ENCODE measurements at places on chromosomes 16 and 17. TPM values are rescaled to one million over a fixed set of nuclear protein-coding genes. Genes with fewer than 3 reads are reported as not detected.

DNA sequence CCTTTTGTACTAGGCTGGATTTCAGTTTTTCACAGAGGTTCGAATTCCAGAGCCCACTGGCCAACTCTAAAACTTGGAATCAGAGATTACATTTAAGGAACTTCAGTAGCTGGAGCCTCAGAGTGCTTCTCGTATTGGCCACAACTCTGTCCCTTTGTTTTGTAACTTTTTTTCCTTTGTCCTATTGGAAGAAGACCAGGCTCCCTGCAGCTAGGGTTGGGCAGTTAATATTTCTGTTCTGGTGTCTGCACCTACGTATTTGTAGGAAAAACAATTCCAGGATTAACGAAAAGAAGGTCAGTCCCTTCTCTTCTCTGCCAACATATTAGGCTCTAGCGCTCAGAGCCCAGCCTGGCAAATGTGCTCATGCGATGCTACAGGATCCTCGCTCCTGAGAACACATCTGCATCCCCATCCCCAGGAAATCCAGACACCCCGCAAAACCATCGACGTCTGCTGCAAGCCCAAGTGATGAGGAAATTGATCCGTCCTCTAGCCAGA is 1.9 kb downstream of the CDH11 start:
- no peak for DNase-seq
- peaks cover 8% of the 10 kb centered on the region for H3K4me1 ChIP-seq
- H3K27ac ChIP-seq, result peak overlapping the region; percentile 71
- peak overlapping the region; percentile 47 for H3K4me3 ChIP-seq
- H3K27me3 ChIP-seq, result peaks cover 40% of the 10 kb centered on the region

The RHOT2 gene
- total RNA-seq, result 112 TPM

- no peaks in the 10 kb centered on the region for H3K27me3 ChIP-seq
- no peaks in the 10 kb centered on the region for H3K36me3 ChIP-seq
- no peak overlapping the region for H3K4me3 ChIP-seq
- peak; percentile 29 for DNase-seq
- H3K27ac ChIP-seq, result no peak overlapping the region
- H3K4me1 ChIP-seq, result no peaks in the 10 kb centered on the region
Observed at GRCh38 chr16:56911771-56912571, 20.0 kb upstream of the HERPUD1 start.

The TMEM132E gene
- total RNA-seq, result 0.11 TPM

The ASPA gene
- total RNA-seq, result 0.59 TPM

DNA sequence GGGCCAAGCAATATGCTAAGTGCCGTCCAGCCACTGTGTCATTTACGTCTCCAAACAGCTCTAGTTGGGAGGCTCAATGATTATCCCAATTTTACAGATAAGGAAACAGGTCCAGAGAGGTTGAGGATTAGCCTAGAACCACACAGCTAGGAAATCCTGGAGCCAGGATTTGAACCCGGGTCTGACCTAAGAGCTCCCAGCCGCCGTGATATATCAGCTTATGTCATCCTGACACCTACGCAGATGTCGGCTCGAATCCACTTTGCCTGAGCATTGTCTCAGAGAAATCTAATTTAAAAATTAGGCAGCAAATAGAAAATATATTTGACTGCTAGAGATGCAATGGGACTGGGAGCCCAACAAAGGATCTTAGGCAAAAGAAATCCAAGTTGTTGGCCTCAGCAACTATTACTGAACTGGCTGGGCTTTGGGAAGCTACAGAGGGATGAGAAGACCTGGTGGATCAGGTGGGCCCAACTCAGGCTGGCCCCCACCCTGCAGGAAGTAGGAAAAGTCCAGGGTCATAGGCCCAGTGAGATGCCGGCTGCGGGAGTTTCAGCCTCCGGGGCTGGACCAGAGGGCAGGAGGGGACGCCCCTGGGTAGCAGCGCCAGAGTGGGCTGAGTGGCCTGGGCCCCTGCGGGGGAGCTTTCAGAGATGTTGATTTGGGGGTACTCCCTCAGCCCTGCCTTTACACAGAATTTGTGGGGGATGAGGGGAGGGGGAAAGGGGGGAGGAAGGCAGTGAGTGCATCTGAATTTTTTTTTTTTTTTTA is 35.1 kb upstream of the IL21R start:
- H3K27me3 ChIP-seq, result no peaks in the 10 kb centered on the region
- H3K27ac ChIP-seq, result peak overlapping the region; percentile 71
- H3K4me1 ChIP-seq, result peaks cover 18% of the 10 kb centered on the region
- DNase-seq, result no peak

DNA sequence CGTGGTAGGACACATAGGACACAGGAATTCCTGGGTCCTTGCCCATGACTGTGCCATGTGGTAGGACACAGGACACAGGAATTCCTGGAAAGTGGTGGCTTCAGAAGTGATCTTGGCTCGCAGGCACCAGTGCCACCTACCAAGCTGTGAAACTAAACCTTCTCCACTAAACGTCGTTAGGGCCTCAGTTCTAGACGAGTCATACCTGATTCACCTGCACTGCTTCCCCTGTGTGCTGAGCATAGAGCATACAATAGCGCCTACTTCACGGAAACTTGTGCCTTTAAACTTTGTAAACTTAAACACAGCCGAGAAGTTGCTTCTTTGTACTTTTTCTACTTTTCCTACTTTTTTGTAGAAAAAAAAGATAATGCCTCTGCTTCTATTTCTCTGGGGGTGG is 4.8 kb downstream of the SOX8 start:
- no peaks in the 10 kb centered on the region for H3K4me1 ChIP-seq
- H3K4me3 ChIP-seq, result no peak overlapping the region
- H3K27ac ChIP-seq, result no peak overlapping the region
- H3K27me3 ChIP-seq, result peaks cover 21% of the 10 kb centered on the region
- H3K36me3 ChIP-seq, result no peaks in the 10 kb centered on the region

The CA7 gene
- 120 TPM for total RNA-seq

The RUNDC1 gene
- total RNA-seq, result 18.7 TPM

- no peaks in the 10 kb centered on the region for H3K27me3 ChIP-seq
- H3K4me3 ChIP-seq, result no peak overlapping the region
- H3K36me3 ChIP-seq, result no peaks in the 10 kb centered on the region
- DNase-seq, result no peak
Observed at GRCh38 chr17:69605571-69605970, 191.1 kb downstream of the MAP2K6 start.

- H3K4me3 ChIP-seq, result no peak overlapping the region
- H3K27me3 ChIP-seq, result no peaks in the 10 kb centered on the region
- DNase-seq, result peak; percentile 71
- no peak overlapping the region for H3K27ac ChIP-seq
Observed at GRCh38 chr17:44137891-44138709, 3.6 kb upstream of the HROB start.

DNA sequence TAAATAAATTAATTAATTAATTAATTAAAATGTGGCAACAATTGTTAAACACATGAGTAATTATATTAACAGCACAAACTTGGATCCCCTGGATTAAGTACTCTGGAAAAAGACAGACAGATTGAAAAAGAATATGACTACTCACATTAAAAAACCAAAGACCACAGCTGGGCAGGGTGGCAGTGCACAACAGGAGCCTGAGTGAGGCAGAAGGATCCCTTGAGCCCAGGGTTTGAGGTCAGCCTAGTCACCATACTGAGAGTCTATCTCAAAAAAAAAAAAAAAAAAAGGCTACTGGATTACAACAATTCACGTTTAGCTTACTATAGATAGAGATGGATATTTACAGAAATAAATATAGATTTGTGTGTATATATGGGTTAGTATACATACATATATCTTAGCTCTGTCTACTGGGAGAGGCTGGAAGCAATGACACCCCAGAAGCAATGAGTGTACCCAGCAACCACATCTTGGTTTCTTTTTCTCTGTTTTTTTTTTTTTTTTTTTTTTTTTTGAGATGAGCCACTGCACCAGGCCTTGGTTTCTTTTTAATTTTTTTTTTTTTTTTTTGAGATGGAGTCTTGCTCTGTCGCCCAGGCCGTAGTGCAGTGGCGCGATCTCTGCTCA is 10.6 kb upstream of the SUZ12 start:
- no peak for DNase-seq
- H3K4me3 ChIP-seq, result no peak overlapping the region
- no peaks in the 10 kb centered on the region for H3K4me1 ChIP-seq
- H3K27me3 ChIP-seq, result no peaks in the 10 kb centered on the region
- no peaks in the 10 kb centered on the region for H3K36me3 ChIP-seq
- no peak overlapping the region for H3K27ac ChIP-seq

The FZD2 gene
- total RNA-seq, result 0.67 TPM

- H3K27me3 ChIP-seq, result no peaks in the 10 kb centered on the region
- H3K36me3 ChIP-seq, result no peaks in the 10 kb centered on the region
- peaks cover 32% of the 10 kb centered on the region for H3K4me1 ChIP-seq
Observed at GRCh38 chr16:330741-331140, 21.8 kb downstream of the AXIN1 start.

GRCh38 chr17:2188971-2189630 is 114.5 kb downstream of the SMG6 start:
- no peak overlapping the region for H3K4me3 ChIP-seq
- no peaks in the 10 kb centered on the region for H3K4me1 ChIP-seq
- no peaks in the 10 kb centered on the region for H3K27me3 ChIP-seq
- DNase-seq, result no peak

DNA sequence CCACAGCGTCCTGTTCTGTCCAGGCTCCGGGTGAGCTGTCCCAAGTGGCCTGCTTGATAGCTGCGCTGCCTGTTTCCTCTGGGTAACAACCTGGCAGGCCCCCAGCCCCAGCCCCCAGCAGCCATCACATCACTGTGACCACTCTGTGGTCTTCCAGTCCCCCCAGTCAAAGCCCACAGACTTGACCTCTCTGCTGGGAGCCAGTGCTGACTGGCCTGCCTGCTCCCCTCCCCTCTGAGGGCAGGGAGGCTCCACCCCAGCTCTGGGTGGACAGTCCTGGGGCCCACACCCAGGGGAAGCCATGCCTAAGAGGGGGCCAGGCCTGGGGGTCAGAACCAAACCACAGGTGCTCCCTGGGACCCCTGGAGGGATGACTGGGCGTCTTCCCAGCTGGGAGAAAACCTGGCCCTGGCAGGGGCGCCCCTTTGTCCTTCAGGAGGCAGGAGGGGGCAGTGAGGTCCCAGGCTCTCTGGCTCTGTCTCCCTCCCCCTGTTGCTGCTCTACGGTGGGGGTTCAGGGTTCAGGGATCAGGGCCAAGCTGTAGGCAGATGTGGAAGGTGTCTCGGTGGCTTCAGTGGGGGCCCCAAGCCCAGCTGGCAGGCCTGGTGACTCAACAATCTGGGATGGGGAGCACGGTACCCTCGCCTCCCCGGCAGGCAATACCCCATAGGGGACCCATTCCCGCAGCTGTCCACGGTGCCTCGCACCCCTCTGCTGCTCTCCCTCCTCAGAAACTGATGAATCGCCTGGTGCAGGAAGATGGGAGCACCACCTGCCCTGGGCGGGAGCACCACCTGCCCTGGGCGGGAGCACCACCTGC is 1.8 kb upstream of the SLC16A3 start:
- DNase-seq, result no peak
- peaks cover under 1% of the 10 kb centered on the region for H3K4me1 ChIP-seq
- H3K27me3 ChIP-seq, result no peaks in the 10 kb centered on the region
- peak overlapping the region; percentile 98 for H3K27ac ChIP-seq

- no peaks in the 10 kb centered on the region for H3K4me1 ChIP-seq
- no peak overlapping the region for H3K4me3 ChIP-seq
- H3K27me3 ChIP-seq, result peaks cover 26% of the 10 kb centered on the region
- H3K27ac ChIP-seq, result no peak overlapping the region
Observed at GRCh38 chr16:88381820-88382451, 823 bp upstream of the ZNF469 start.

- no peak overlapping the region for H3K4me3 ChIP-seq
- H3K36me3 ChIP-seq, result no peaks in the 10 kb centered on the region
- H3K27me3 ChIP-seq, result no peaks in the 10 kb centered on the region
Observed at GRCh38 chr17:50331085-50331791, 14.7 kb upstream of the XYLT2 start.

The C1QTNF8 gene
- total RNA-seq, result not detected

GRCh38 chr16:529012-529575 is 1.6 kb downstream of the CAPN15 start:
- peak overlapping the region; percentile 74 for H3K27ac ChIP-seq
- no peak for DNase-seq
- H3K4me3 ChIP-seq, result peak overlapping the region; percentile 84
- no peaks in the 10 kb centered on the region for H3K36me3 ChIP-seq

GRCh38 chr17:80270836-80271235 is 10.2 kb downstream of the RNF213 start:
- H3K36me3 ChIP-seq, result peaks cover 7% of the 10 kb centered on the region
- H3K27ac ChIP-seq, result no peak overlapping the region
- H3K4me3 ChIP-seq, result no peak overlapping the region
- no peaks in the 10 kb centered on the region for H3K4me1 ChIP-seq

The RNFT1 gene
- total RNA-seq, result 25.6 TPM

The CLEC16A gene
- total RNA-seq, result 29.6 TPM

DNA sequence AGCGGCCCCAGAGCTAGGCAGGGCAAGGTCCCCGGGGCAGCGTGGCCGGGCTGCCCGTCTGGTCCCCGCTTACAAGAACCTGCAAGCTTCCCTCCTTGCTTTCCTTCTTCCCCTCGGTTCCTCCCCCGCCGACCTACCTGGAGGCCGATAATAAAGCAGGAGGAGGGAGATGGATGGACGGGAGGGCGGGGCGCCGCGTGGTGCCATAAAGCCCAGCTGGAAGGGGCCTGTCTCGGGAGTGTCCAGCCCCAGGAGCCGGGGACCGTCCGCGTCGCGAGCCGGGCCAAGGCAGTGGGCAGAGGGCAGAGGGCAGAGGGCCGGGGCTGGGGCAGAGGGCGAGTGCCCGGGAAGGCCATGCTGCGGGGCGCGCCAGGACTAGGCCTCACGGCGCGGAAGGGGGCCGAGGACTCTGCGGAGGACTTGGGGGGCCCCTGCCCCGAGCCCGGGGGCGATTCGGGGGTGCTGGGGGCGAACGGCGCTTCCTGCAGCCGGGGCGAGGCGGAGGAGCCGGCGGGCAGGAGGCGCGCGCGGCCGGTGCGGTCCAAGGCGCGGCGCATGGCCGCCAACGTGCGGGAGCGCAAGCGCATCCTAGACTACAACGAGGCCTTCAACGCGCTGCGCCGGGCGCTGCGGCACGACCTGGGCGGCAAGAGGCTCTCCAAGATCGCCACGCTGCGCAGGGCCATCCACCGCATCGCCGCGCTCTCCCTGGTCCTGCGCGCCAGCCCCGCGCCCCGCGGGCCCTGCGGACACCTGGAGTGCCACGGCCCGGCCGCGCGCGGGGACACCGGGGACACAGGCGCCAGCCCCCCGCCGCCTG is at the start of gene BHLHA9:
Gene BHLHA9 (plus strand): TSS at position 235 of the 820 bp plus-strand sequence. CDS start 120 bp downstream, at position 355.
- DNase-seq, result peak; percentile 50
- H3K4me1 ChIP-seq, result peaks cover 6% of the 10 kb centered on the region
- peaks cover 40% of the 10 kb centered on the region for H3K27me3 ChIP-seq
- no peaks in the 10 kb centered on the region for H3K36me3 ChIP-seq

The LPO gene
- total RNA-seq, result not detected

GRCh38 chr17:39740357-39741111 is 2.8 kb downstream of the GRB7 start:
- H3K27ac ChIP-seq, result peak overlapping the region; percentile 87
- no peaks in the 10 kb centered on the region for H3K36me3 ChIP-seq
- H3K4me3 ChIP-seq, result peak overlapping the region; percentile 40
- H3K4me1 ChIP-seq, result no peaks in the 10 kb centered on the region

The PVALEF gene
- not detected for total RNA-seq

The IL32 gene
- 329 TPM for total RNA-seq

The ALOX15B gene
- 0.56 TPM for total RNA-seq

- H3K36me3 ChIP-seq, result no peaks in the 10 kb centered on the region
- no peaks in the 10 kb centered on the region for H3K27me3 ChIP-seq
- DNase-seq, result peak; percentile 65
- no peaks in the 10 kb centered on the region for H3K4me1 ChIP-seq
Observed at GRCh38 chr17:31093866-31094599, 744 bp upstream of the NF1 start.

The RGS9 gene
- 7.4 TPM for total RNA-seq

The ZNF750 gene
- total RNA-seq, result not detected

The CHMP1A gene
- total RNA-seq, result 176 TPM

The ITGAD gene
- total RNA-seq, result not detected

Measured in colonic mucosa (tissue), 4 donors.